G401 (cell line): ENCODE measurements at places on chromosomes 7 and 10.

DNA sequence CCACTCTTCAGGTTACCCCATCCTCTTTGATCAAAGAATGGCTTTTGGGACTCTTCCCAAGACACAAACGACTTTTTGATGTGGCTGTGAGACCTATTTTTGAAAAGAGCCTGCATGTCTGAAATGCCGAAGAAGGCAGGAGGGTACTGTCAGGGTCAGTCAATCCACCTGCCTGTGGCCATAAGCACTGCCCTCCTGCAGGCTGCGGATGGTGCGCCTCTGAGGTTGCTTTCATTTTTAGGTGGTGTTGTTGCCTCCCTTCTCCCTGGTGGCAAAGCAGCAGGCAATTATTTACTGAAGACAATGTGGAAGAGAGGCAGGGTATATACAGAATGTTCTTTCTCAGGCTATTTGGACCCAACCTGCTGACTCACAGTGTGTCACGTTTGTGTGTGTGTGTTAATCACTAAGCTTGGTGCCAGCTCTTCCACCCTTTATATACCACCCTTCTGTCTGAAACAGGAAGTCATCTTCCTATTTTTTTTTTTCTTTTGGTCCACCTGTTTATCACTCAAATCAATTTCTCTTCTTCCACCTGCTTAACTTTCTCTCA lies 1421.2 kb upstream of the CELF2 start:
- no peak for DNase-seq

DNA sequence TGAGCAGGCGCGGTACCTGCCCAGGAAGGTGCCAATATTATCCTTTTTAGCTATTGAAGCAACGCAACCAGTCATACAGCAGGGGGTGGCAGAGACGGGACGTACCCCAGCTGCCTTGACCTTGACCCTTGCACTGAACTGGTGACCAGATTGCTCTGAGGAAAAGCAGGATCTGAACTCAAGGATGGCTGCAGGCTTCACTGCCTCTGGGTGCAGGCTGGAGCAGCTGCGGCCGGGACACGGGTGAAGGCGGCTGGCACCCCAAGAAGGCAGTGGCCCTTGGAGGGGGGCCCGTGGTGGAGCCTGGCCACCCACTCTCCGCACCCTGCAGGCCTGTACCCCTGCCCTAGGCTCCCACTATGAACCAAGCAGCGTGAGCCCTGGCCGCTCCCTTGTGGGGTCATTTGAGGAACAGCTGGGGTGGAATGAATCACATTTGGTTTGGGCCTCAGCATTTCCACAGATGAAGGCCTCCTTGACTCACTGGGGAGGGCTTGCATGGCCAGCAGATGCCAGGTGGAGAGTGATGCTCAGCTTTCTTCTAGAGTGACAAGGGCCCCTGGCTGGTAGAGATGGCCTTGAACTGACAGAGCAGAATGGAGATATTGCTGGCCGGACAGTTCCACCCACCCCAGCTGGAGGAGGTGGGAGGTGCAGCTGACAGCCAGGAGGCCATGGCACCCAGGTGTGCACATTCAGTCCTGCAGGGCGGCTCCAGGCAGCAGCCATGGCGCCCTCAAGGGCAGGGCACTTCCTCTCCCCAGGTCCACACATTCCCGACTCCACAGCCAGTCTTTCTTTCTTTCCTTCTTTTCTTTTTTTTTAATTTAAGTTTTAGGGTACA lies 218.7 kb downstream of the WDR37 start:
- DNase-seq = no peak

- no peak for DNase-seq
Measured at GRCh38 chr7:17530741-17531421, 232.4 kb downstream of the AHR start.

DNA sequence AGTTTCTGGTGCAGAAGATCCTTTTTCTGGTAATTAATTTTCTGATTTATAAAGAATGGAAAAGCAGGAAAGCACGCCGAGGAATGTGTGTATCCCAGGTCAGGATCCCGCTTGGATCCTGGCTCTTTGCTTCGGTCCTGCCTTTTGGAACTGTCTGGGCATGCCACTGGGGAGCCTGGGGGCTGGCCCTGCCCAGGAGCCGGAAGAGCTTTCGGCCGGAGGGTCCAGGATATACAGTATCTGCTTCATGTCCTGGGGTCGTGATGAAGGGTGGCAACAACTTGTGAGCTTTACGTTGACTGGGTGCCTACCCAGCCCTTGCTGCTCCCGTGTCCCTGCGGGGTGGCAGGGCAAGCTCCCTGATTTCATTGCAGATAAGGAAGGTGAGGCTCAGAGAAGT lies 2.4 kb downstream of the SH2D4B start:
- no peak for DNase-seq

GRCh38 chr10:8004469-8005000 lies 50.0 kb upstream of the GATA3 start:
- DNase-seq = no peak

GRCh38 chr10:59894114-59894513 lies 12.2 kb downstream of the CCDC6 start:
- peak; percentile 97 for DNase-seq

DNA sequence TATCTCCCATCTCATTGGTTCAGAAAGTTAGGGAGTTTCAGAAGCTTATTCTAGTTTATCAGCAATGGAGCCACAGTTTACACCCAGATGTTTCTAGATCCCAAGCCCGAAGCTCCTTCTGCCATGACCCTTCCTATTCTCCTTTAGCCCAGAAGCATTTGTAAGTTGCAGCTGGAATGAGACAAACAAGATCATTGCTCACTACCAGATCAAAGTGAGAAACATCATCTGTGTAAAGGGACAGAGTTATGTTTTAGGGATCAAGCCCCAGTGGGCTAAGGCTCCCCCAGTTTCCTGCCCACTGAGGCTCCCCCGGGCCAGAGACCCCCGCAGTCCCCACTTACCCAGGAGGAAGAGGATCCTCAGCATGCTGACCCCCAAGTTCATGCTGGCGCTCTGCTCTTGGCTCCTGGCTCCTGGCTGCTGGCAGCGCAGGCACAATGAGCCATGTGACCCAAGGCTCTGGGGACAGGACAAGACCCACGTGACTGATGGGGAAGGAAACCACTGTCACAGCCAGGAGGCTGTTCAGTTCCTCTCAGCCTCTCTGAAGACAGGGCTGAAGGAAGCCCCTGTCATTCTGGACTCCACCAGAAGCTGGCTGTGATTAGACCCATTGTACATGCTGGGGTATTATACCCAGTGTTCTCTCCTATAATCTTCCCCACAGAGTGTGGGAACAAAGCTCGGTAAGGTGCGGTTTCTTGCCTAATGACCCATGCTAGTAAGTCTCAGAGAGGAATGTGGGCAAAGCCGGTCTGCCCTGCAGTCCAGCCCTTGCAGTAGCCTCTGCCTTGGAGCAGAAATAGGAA lies at the start of gene TMEM273:
Gene TMEM273, minus strand, starts transcription at position 442 of the 812 bp plus-strand sequence. Its CDS starts 55 bp downstream, at position 387.
- DNase-seq = peak; percentile 16

DNA sequence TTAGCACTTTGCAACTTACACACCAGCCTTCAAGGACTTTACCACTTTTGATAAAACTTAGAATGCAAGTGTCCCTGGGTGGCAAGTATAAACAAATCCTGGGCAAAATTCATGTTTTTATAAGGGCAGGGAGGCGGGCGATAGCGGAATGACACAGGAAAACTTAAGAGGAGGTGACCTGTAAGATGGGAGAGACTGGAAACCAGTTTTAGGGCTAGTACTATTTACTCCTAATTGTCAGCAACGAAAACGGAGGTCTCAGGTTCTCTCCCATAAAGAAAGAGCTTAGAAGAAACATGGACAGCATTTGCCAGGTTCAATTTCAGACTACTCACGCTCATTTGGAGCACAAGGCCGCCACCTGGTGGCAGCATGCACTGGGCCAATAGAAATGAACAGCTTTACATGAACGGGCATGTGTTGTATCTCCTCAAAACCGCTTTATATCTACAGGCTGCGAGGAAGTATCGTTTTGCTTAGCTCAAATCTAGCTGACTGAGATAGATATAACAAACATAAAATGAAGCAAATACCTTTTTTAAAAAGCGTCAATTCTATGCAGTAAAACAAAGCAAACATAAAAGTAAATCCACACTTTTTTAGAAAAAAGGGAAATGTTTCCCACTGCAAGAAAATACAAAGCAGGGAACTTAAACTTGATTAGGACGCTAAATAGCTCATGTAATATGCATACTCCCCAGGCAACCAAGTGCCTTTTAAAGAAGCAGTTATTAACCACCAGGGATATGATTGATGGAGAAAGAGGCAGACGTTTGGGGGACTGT lies 37.6 kb upstream of the SVOPL start:
- DNase-seq = peak; percentile 66
